AG04450 (cell line): ENCODE measurements at places on chromosomes 1 and 21. TPM values are rescaled to one million over a fixed set of nuclear protein-coding genes. Genes with fewer than 3 reads are reported as not detected.

PTPRC gene
- polyA plus RNA-seq: 0.05 TPM in 1 of 2 replicates, not detected in the other

SNX7 gene
- polyA plus RNA-seq: 40.9 and 60.0 TPM in 2 replicates

C1orf87 gene
- not detected in 2 replicates for polyA plus RNA-seq

WNT4 gene
- not detected in 2 replicates for polyA plus RNA-seq

CCT3 gene
- 314 and 359 TPM in 2 replicates for polyA plus RNA-seq

EPS15 gene
- polyA plus RNA-seq: 40.9 and 55.4 TPM in 2 replicates

CORT gene
- not detected in 2 replicates for polyA plus RNA-seq

LRRC7 gene
- polyA plus RNA-seq: not detected in 2 replicates

SH2D5 gene
- 4.9 and 6.5 TPM in 2 replicates for polyA plus RNA-seq

ZBTB17 gene
- polyA plus RNA-seq: 21.4 and 36.1 TPM in 2 replicates

MATN1 gene
- 0.09 and 0.12 TPM in 2 replicates for polyA plus RNA-seq
